ENCODE measurements at places on chromosomes 13 and 19.

DNA sequence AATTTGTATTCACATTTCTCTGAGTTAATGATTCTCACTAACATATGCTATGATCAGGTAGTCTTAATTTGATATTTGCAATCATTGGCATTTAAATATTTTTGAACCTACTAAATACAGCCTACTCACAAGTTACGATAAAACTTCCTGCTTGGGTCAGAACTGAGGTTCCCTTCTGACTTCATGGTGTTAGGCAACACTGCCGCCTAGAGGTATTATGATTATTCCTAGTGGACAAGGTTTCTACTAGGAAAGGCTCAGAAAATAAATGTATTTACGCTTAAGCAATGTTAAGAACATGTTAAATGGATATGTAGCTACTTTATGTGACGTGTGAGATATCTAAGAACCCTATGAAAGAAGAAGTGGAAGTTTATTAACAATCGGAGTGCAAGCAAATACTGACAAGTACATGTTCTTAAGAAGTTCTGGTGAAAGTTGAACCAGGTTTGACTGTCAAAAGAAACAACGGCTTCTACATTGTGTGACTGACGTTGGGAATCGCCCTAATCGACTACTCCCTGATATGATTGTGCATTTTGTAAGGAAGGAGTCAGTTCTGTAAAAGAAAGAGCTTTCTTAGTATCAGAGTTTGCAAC, 1395.8 kb downstream of the SLITRK5 start:
- no peak for DNase-seq

- DNase-seq = peak; percentile 78
Observed at GRCh38 chr19:19618219-19619051, at the start of gene PBX4. Gene PBX4, minus strand, starts transcription at chr19:19618687. Its CDS starts 58 bp downstream, at chr19:19618629.

DNA sequence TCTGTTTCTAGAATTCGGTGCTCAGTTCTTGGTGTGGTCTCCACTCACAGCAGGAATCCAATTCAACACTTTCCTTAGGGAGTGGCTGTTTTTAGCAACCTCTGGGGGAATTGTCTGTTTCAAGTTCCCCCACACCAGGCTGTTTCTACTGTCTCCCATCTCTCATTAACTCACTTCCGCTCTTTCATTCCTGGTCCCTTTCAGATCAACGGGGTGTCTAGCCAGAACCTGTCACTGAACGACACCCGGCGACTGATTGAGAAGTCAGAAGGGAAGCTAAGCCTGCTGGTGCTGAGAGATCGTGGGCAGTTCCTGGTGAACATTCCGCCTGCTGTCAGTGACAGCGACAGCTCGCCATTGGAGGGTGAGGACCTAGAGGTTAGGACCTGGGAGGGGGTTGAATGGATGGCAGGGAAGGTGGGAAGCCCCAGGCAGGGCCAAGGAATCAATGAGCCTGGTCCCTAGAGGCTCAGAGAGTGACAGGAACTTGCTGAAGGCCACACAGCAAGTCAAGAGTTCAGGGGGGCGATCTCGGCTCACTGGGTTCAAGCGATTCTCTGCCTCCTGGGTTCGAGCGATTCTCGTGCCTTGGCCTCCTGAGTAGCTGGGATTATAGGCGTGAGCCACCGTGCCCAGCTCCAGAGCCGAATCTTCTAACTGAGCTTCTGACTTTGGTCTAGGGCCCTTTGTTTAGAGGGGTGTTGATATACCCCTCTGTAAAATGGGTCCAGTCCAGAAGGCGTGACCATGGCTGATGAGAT, 25.5 kb downstream of the TJP3 start:
- no peak for DNase-seq

GRCh38 chr19:47613165-47614020, 4.5 kb downstream of the BICRA start:
- no peak for DNase-seq

GRCh38 chr13:72700509-72700908, 26.9 kb downstream of the MZT1 start:
- DNase-seq = no peak

Measured in myocyte (in vitro differentiated cells).